ENCODE measurements at places on chromosomes 7 and 10. TPM values are rescaled to one million over a fixed set of nuclear protein-coding genes. Genes with fewer than 3 reads are reported as not detected.

CHRM2 gene
- total RNA-seq, result not detected

SEMA3D gene
- total RNA-seq, result 0.09 TPM

SLC25A28 gene
- 23.6 TPM for total RNA-seq

RASA4B gene
- 0.70 TPM for total RNA-seq

C10orf95 gene
- total RNA-seq, result 0.25 TPM

PLEKHS1 gene
- total RNA-seq, result 0.04 TPM

DDC gene
- total RNA-seq, result 0.67 TPM

SEMA3A gene
- total RNA-seq, result 5.2 TPM

TET1 gene
- 0.71 TPM for total RNA-seq

GPR141 gene
- not detected for total RNA-seq

SKAP2 gene
- total RNA-seq, result 13.5 TPM

FAM13C gene
- 0.16 TPM for total RNA-seq

SUN3 gene
- total RNA-seq, result 0.13 TPM

CNNM1 gene
- 34.0 TPM for total RNA-seq

SCART1 gene
- total RNA-seq, result 0.14 TPM

CTAGE15 gene
- not detected for total RNA-seq

DNAAF5 gene
- 47.9 TPM for total RNA-seq

ANXA8L1 gene
- total RNA-seq, result 97.3 TPM

CPN1 gene
- total RNA-seq, result 0.19 TPM

SEPTIN7 gene
- 228 TPM for total RNA-seq

A1CF gene
- total RNA-seq, result not detected

CACNB2 gene
- total RNA-seq, result not detected

DNAJB6 gene
- total RNA-seq, result 110 TPM

ZNF25 gene
- total RNA-seq, result 2.2 TPM

SSC4D gene
- 1.5 TPM for total RNA-seq

GSTK1 gene
- total RNA-seq, result 112 TPM

LBX1 gene
- not detected for total RNA-seq

BAZ1B gene
- 67.4 TPM for total RNA-seq

ADARB2 gene
- 0.18 TPM for total RNA-seq

GNG11 gene
- 32.2 TPM for total RNA-seq

SORCS3 gene
- not detected for total RNA-seq

FAM237B gene
- total RNA-seq, result 0.04 TPM

ADCK2 gene
- total RNA-seq, result 16.6 TPM

NPY4R2 gene
- 11.5 TPM for total RNA-seq

OR6V1 gene
- total RNA-seq, result not detected

PPP1R3C gene
- total RNA-seq, result 20.7 TPM

ASAH2 gene
- 2.8 TPM for total RNA-seq

AOC1 gene
- not detected for total RNA-seq

SPAG6 gene
- not detected for total RNA-seq

Data from A549 treated with dexamethasone at 1 μM for 4 hours (cell line).